Activated T-cell treated with anti-CD3 and anti-CD28 coated beads for 24 hours (primary cell): ENCODE measurements at places on chromosomes 1 and 21.

DNA sequence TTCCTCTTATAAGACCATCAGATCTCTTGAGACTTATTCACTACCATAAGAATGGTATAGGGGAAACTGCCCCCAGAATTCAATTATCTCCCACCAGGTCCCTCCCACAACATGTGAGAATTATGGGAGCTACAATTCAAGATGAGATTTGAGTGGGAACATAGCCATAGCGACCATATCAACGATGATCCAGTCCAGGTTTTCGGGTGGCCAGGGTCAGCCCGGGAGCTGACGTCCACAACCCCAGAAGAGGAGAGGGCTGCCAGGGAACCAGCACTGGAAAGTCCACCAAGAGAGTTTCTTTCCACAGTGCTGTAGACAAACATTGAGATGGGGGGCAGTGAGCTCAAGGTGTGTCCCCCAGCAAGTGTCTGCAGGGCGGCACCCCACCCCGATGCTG is 88.4 kb downstream of the VWA5B1 start:
- no peak for DNase-seq

DNA sequence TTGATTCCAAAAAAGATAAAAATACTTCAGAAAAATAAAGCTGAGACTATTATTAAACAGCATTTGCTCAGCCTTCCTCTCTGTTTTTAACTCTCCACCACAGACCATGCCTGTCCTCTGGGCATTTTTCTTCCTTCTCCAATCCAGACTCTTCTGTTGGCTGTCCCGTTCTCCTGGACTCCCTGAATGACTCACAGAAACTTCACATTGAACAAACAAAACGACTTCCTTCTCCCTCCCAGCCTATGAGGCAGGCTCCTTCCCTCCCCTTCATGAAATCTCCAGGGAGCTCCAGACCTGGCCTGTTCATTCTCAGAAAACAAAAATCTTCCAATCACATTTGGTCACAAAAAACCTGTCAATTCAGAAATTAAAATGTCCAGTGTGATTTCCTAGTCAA is 421.3 kb downstream of the NPHP4 start:
- no peak for DNase-seq

DNA sequence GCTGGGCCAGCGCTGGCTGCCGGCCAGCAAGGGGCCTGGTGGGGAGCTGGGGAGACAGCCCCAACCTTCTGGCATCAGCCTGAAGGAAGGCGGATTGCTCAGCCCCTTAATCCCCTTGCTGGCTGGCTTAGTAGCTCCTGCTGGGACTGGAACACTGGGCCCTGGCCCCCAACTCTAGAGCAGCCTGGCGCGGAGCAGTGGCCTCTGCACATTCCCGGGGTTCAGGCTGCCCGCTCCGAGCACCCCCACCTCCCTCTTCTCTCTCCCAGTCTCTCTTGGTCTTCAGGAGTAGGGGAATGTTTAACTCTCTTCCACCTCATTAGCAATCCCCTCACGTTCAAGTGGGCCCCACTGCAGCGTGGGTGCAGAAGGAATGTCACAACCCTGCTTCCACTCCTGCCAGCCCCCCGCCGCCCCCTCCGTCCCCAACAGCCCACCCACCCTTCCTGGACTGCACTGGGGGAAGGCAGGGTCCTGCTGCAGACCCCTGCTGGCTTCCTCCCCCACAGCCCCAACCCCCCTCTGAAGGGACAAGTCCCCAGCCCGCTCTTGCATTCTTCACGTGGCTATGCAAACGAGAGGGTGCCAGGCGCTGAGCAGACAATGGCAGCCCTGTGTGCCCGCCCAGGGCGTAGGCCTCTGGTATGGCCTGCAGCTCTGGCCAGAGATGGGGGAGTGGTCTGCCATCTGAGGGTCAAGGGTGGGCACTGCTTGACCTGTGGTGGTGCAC is 980 bp upstream of the CLDN19 start:
- DNase-seq: no peak

GRCh38 chr1:29626066-29626465 is 389.7 kb downstream of the PTPRU start:
- no peak for DNase-seq

DNA sequence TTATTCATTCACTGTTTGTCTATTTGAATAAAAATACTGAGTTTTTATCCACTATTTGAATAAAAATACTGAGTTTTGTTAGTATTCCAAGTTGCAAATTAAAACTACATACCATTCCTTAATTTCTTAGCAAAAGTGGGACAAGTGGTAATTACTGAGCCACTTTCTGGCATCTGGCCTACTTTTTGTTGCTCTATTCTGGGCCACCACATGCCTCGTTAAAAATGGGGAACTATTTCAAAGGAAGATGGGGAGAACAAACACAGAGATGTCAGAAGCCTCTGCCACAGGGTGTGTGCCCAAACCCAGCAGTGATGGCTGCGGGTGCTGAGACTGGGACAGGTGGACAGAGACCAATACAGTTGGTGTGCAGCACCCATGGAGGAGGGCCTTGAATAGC is 14.6 kb downstream of the PIGP start:
- DNase-seq: no peak

- no peak for DNase-seq
Observed at GRCh38 chr1:245870698-245871097, 636.4 kb downstream of the SMYD3 start.

GRCh38 chr1:196609370-196609737 is 1.1 kb upstream of the KCNT2 start:
- no peak for DNase-seq

DNA sequence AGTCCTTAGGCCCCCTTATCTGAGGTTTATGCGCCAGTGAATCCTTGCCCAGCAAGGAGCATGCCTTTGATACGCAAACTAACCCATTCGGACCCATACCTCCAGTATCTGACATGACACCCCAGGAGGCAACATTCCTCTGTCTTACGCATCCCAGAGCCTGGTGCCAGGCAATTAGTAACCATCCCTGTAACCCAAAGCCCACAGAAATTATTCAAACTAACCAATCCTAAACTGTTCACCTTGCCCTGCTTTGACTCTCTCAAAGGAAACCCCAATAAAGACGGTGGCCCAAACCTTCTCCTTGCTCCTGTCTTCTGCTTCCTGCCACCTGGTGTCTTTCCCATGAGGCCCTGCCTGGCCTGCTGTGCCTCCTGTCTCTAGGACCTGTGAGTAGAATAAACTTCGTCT is 36.4 kb downstream of the ZNF496 start:
- DNase-seq: no peak

- DNase-seq: no peak
Observed at GRCh38 chr1:206606867-206607266, 5.4 kb downstream of the EIF2D start.

- no peak for DNase-seq
Observed at GRCh38 chr1:114691061-114691460, 4.3 kb downstream of the AMPD1 start.

- no peak for DNase-seq
Observed at GRCh38 chr1:157032303-157032702, 13.2 kb downstream of the ARHGEF11 start.

GRCh38 chr1:40422630-40423263 is 27.5 kb upstream of the ZFP69B start:
- no peak for DNase-seq

DNA sequence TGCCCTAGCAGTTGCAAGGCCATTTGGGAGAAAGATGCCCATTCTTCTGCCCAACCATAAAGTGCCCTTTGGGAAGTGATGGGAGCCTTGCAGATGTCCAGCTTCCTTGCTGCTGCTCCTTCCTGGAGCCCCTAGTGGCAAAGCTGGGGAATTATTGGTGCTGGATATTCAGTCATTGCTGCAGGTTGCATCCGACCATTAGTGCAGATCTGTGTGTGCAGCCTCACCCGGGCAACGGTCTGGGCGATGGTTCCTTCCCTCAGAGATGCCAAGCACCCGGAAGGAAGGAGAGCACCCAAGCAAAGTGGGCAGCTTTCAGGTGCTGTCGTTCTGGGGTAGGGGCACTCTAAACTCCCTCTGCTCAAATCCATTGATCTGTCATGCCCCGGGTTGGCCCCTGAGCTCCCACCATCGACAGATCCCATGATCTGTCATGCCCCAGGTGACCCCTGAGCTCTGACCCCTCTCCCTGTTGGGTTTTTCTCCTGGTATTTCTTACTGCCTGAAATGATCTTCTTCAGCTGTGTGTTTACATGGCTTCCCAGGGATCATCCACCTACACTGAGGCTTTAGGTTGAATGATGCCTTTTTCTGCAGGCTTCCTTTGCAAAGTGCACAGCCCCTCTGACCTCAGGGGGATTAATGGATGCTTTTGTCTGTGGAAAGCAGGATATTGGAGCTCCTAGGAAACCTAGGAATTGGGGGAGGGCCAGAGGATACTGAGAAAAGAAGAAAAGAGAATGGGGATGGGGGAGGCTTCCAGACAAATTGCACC is 467.5 kb downstream of the PTPRU start:
- DNase-seq: no peak

- DNase-seq: no peak
Observed at GRCh38 chr1:180909005-180909414, 3.7 kb upstream of the KIAA1614 start.

DNA sequence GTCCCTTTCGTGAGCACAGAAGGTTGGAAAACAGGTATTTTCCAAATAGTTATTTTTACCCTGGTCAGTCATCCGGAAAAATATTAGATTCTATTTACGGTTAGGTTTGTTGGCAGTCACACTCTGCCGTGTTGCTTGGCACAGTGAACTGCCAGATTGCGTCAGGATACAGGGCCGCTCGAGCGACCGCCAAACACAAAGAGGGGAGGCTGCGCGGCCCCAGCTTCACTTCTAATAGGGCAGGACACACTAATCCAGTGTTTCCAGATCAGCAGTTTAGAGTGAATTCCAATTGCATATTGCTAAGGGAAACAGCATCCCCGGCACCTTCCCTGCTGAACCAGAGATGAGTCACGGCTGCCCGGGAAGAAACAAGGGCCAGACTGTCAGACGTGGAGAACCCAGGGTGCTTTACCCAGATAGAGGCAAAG is 22.9 kb downstream of the UMODL1 start:
- DNase-seq: no peak

DNA sequence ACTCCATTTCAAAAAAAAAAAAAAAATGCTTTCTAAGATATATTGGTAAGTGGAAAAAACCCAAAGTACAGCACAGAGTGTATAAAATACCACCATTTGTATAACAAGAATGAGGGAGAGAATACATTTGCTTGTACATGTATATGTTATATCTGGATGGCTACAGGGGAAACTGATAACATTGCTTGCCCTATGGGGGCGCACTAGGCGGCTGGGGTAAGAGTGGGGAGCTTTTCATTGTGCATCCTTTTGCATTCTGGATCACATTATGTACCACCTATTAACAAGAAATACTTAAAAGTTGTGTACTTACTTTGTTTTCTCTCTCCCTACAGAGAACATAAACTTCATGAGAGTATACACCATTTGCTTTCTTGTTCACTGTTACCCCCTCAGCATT is 28.6 kb upstream of the OPRD1 start:
- no peak for DNase-seq

DNA sequence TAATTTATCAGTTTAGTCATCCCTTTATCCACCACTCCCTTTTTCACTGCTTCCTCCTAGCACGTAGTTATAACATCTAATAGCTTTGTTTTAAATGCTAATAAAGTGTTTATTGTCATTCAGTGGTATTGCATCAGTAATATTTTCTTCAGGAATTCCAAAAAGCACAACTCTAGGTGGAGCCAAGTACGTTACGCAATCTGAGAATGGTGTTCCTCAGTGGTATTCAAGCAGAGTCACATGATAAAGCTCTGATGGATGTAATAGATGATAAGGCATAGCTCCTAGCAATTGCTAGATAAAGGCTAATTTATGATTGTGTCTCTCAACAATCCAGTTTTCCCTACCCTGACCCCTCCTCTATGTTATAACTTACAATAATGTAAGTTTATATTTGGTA is 494.6 kb upstream of the ADGRL4 start:
- no peak for DNase-seq

- no peak for DNase-seq
Observed at GRCh38 chr1:86183810-86184209, 27.2 kb upstream of the COL24A1 start.

DNA sequence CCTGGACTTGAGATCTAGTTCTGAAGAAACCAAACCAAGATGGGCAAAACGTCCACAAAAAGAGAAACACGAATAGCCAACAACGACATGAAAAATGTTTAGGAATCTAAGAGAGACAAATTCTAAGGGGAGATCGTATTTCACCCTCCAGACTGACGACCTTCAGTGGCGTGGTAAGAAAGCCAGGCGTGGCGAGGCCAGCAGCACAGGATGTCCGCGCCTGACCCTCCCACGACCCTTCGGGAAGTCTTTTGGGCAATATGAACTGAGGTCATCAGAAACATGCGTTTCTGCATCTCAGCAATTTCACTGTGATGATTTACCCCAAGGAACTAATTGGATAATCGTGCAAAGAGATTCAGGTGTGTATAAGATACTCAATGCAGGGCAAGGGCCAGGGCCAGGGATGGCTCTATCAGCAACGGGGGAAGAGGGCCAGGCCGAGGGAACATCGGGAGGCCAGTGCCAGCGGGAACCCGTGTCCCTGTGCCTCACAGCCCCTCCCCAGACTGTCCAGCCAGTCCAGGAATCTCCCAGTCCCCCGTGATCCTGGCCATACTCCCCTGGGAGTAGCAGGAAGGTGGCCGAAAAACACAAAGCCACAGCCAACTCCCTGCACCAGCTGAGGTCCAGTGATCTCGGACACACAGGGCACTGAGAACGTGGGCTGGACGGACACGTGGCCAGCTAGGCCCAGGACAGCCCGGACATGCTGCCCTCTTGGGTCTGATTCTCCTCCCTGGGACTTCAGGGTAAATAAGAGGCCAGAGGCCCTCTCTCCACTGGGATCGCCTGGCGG is 53.6 kb upstream of the ADARB1 start:
- DNase-seq: no peak

DNA sequence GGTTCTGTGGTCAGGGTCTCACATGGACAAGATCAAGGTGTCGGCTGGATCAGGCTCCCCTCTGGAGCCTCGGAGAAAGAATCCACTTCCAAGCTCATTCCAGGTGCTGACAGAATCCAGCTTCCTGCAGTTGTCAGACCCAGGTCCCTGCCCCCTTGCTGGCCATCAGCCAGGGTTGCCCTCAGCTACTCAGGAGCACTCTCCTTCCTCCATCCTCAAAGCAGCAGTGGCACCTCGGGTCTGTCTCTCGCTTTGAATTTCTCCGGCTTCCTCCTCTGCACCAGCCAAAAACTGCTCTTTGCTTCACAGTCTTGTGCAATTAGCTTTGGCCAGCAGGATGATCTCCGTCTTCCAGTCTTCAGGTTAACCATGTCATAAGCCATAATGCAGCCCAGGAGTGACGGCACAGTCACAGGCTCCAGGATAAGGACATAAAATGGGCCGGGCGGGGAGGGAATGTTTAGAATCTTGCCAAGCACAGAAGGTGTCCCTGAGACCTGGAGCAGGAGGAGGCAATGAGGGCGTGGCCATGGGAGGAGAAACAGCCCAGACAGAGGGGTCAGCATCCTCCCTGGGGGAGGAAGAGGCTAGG is 79.4 kb upstream of the SLC25A33 start:
- DNase-seq: no peak

- no peak for DNase-seq
Observed at GRCh38 chr1:48114596-48115382, 107.7 kb upstream of the SLC5A9 start.

DNA sequence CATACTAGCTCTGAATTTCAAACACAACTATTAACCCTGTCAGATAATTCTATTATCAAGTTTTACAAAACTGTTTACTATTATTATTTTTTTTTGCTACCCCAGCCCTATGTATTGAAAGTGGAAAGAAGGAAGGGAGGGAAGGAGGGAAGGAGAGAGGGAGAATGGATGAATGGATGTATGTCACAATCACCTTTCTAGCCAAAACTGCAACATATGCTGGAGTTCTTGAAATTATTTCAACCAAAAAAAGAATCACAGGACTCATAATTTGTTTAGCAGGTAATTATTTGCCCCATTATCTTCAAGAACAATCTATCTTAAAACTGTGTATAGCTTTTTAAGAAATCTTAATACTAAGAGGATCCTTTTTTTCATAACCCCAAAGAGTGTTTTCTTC is 5.4 kb downstream of the NRIP1 start:
- DNase-seq: no peak
